Stimulated activated CD4-positive, alpha-beta T cell treated with anti-CD3 and anti-CD28 coated beads, TNF-alpha, amount 100 ng/mL, for 4 hours (primary cell): ENCODE measurements at places on chromosomes 4 and X.

- no peak for DNase-seq
These were observed 11.9 kb downstream of the ENPEP start for GRCh38 chr4:110487873-110488272.

DNA sequence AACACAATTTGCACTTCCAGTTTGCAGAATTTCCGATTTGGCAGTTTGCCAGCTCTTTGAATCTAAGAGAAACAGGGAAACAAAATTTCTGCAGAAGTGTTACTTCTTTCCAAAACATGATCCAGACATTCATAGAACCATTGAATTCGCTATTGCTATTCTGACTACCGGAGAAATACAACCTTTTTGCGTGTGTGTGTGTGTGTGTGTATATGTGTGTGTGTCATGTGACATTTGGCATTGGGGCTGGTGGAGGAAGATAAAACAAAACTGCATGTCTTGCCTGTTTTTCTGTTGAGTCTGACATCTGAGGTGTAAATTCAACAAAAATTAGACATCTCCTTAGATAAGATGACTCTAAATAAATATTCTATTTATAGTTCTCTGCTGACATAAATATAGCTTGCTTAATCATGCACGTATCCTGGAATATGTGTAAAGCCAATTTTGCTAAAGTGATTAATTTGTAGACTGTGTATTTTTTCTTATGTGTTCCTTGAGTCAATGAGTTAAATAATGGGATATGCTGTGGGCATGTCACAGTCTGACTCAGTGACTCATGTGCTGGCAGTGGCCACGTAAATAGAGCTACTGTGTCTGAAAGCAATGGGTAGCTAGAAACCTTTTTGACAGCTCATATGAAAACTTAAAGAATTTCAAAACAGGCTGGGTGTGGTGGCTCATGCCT is 98.9 kb downstream of the HPGD start:
- no peak for DNase-seq

- no peak for DNase-seq
These were observed 6.0 kb downstream of the AP1S2 start for GRCh38 chrX:15848576-15848975.

DNA sequence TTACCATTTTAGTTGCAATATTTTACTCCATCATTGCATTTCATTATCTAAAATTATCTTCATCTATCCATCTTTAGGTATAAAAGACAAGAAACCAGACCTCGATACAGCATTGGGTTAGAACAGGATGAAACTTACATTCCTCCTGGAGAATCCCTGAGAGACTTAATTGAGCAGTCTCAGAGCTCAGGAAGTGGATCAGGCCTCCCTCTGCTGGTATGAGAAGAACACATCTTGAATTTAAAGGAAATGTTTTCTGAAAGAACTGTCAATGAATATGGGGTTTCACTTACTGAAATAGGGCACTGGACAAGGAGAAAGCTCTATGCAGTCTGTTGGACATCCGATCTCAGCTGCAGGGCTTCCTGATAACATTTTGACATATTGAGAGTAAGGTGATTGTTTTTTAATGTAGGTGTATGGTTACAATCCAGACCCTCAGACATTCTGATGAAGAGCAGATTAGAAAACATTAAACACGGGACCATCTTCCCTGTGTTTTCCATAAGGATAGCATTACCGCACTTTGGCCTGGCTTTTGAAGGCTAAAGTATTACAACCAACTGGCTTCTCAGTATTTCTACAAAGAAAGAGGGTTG is 367.2 kb downstream of the BMPR1B start:
- no peak for DNase-seq

- no peak for DNase-seq
These were observed 114.9 kb downstream of the SPOCK3 start for GRCh38 chr4:167119392-167119791.

GRCh38 chr4:169372791-169373190 is 102.0 kb upstream of the SH3RF1 start:
- no peak for DNase-seq

DNA sequence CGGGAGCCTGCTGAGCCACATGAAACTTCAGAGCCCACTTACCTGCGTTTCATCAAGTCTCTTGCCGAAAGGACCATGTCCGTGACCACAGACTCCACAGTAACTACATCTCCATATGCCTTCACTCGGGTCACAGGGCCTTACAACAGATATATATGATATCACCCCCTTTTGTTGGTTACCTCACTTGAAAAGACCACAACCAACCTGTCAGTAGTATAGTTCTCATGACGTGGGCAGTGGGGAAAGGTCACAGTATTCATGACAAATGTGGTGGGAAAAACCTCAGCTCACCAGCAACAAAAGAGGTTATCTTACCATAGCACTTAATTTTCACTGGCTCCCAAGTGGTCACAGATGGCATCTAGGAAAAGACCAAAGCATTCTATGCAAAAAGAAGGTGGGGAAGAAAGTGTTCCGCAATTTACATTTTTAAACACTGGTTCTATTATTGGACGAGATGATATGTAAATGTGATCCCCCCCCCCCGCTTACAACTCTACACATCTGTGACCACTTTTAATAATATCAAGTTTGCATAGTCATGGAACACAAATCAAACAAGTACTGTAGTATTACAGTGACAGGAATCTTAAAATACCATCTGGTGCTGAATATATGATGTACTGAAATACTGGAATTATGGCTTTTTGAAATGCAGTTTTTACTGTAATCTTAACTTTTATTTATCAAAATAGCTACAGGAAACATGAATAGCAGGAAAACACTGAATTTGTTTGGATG is 129.9 kb downstream of the TET2 start:
- DNase-seq: no peak

- DNase-seq: no peak
These were observed 657.9 kb upstream of the CT83 start for GRCh38 chrX:117120700-117121099.

- DNase-seq: no peak
These were observed 71.8 kb downstream of the FBXO8 start for GRCh38 chr4:174211622-174212044.

GRCh38 chrX:129783291-129783713 is 3.6 kb downstream of the SASH3 start:
- DNase-seq: no peak

GRCh38 chr4:90127223-90127705 is at the start of gene CCSER1:
Gene CCSER1, plus strand, starts transcription at chr4:90127394.
- DNase-seq: no peak

- DNase-seq: no peak
These were observed 64.5 kb downstream of the IQCM start for GRCh38 chr4:149751174-149751573.

GRCh38 chrX:97310373-97310772 is 426.7 kb downstream of the RPA4 start:
- no peak for DNase-seq

- DNase-seq: no peak
These were observed 43.6 kb upstream of the TBC1D9 start for GRCh38 chr4:140799686-140800225.

DNA sequence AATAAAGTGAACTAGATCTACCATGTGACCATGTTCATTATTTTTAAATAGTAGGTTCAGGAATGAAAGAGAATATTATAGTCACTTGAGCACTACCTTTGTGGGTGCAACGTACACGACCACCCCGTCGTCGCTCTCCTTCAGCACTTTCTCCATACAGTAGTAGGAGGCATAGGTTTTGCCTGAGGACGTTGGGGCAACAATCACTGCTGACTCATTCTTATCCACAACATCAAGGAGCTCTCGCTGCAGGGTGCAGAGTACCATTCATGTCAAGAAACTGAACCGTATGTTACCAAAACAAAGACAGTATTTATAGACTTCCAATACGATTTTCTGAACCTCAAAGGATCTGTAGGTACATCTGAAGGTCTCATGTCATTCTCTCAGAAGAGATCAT is 44.7 kb downstream of the DDX60 start:
- no peak for DNase-seq

DNA sequence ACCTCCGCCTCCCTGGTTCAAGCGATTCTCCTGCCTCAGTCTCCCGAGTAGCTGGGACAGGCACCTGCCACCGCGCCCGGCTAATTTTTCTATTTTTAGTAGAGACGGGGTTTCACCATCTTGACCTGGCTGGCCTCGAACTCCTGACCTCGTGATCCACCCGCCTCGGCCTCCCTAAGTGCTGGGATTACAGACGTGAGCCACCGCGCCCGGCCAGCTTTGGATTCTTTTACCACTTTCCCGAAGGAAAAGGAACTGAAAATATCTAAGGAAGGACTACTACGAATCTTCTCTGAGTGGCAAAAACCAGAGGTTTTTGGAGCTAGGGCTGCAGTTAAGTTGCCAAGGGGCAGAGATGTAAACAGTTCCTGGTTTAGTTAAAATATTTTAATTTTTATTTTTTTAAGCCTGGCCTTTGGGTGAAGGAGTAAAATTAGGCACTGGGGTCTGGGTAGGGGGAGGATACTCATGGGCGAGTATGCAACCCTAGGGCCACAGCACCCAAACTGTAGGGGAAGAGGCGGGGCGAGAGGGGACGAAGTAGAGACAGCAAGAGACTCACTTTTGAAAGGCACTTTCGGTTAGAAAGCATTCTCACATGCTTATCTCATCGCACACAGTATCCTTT is 525 bp upstream of the CISD2 start:
- DNase-seq: no peak

DNA sequence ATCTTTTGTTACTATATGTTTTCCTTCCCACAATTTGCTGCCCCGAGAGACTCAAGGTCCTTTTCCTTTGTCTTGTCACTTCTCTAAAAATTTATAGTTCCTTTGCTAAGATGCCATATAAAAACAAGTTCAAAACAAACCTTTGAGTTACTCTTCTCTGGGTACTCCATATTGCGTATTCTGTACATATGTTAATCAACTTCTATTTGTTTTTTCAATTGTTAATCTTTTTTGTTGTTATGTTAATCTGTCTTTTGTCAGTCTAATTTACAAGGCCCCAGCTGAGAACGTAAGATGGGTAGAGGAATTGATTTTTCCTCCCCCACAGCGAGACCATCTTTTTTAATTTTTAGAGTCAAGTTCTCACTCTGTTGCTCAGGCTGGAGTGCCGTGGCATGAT is 7.2 kb upstream of the PPEF2 start:
- DNase-seq: no peak

DNA sequence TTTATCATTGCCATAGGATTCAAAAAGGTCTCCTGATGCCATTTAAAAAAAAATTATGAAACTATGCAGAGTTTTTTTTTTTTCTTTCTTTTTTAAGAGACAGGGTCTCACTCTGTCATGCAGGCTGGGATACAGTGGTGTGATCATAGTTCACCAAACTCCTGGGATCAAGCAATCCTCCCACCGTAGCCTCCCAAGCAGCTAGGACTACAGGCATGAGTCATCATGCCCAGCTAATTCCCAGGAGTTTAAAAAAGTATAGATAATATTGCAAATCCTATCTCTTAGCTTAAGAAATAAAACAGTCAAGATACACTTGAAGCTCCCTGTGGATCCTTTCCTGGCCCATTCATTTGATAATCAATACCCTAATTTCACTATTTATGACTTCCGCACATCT is 58.6 kb upstream of the PRSS48 start:
- no peak for DNase-seq

- no peak for DNase-seq
These were observed 52.8 kb downstream of the NOP14 start for GRCh38 chr4:2910409-2910808.

DNA sequence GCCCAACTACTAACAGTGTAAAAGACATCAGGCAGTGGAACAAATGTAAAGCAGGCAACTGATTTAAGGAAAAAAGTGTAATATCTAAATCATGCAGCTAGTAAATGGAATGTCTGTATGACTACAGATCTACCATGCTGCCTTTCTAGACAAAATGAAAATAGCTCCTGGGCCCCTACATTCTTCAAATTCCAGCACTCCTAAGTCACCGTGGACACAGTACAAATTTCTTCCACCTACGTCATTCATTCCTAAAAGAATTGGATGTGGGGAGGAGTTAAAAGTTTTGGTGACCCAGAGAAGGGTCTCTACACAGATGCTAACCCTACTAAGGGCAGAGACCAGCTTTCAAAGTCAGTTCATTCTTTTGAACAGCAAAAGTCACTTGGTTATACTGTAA is 137.2 kb upstream of the ARHGEF9 start:
- DNase-seq: no peak

DNA sequence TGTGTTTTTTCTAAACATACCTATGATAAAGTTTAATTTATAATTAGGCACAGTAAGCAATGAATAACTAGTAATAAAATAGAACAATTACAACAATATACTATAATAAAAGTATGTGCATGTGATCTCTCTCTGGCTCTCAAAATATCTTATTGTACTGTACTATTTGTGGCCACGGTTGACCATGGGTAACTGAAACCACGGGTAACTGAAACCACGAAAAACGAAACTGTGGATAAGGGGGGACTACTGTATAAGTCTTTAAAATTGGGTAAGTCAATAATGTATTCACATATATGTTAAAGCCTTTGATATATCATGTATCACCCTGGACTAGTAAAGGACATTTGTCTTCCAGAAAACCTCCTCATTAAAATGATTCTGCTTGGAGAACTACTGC is 20.0 kb downstream of the TMEM154 start:
- DNase-seq: no peak

DNA sequence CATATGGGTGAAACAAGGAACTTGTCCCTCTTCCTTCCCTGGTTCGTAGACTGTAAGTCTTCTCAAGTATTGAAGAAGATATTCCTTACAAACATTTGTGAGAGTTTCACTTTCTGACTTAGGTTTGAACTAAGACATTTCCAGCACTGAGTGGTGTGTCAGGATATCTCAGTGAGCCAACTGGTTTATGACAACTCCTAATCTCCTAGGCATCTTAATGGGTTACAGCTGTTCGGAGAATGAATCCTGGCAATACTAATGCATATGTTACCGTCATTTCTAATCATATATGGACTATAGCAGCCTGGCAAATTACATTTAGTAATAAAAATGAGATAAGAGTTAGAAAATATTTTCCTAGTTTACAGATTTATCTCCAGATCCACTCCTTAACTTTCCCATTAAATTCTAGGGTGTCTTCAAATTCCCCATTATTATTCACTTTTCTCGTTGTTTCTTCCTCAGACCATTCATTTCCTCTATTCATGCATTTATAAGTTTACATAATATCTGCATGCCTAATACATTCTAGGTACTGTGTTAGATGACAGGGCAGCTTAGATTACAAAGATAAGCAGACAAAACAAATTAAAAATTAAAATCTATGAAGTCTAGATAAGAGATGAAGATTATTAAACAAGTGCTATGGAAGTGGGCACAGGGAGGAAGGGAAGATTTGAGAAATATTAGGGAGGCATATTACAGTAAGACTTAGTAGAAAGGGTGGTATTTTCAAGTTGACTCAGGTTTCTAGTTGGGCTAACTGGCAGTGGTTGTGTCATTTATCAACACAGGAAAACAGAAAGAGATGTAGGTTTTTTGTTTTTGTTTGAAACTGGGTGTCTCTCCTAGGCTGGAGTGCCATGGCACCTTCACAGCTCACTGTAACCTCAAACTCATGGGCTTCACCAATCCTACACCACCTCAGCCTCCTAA is 173.9 kb downstream of the WDFY3 start:
- DNase-seq: no peak

- DNase-seq: no peak
These were observed 1417.9 kb downstream of the ADGRL3 start for GRCh38 chr4:62618042-62618441.

DNA sequence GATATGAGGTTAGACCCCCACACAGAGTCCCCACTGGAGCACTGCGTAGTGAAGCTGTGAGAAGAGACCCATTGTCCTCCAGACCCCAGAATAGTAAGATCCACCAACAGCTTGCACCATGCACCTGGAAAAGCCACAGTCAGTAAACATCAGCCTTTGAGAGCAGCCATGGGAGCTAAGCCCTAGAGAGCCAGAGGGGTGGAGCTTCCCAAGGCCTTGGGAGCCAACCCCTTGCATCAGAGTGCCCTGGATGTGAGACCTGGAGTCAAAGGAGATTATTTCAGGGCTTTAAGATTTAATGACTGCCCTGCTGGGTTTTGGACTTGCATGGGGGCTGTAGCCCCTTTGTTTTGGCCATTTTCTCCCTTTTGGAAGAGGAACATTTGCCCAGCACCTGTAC is 35.7 kb downstream of the HSD17B13 start:
- DNase-seq: no peak
